Lung microvascular endothelial cell (primary cell): ENCODE measurements at places on chromosomes 1 and 21. TPM values are rescaled to one million over a fixed set of nuclear protein-coding genes. Genes with fewer than 3 reads are reported as not detected.

DNA sequence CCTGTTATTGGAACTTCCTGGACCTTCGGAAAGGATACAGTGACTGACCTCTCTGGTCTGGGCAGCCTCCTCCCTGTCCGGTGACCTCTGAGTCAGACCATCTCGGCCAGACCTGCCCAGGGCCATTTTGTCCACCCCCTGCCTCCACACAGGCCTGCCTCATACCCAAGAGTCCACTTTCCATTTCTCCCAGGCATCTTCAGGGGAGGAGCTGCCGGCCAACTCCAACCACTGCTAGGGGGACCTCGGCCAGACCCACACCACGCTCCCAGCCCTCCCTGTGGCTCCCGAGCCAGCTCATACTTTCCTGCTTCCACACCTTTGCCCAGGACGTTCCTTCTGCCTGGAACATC lies 29.5 kb upstream of the RUNX3 start:
- DNase-seq, result peak; percentile 6

- no peak for DNase-seq
Observed at GRCh38 chr1:227244339-227245118, 73.8 kb downstream of the CDC42BPA start.

The TCHH gene
- total RNA-seq, result under 0.01 and 0.20 TPM in 2 replicates

DNA sequence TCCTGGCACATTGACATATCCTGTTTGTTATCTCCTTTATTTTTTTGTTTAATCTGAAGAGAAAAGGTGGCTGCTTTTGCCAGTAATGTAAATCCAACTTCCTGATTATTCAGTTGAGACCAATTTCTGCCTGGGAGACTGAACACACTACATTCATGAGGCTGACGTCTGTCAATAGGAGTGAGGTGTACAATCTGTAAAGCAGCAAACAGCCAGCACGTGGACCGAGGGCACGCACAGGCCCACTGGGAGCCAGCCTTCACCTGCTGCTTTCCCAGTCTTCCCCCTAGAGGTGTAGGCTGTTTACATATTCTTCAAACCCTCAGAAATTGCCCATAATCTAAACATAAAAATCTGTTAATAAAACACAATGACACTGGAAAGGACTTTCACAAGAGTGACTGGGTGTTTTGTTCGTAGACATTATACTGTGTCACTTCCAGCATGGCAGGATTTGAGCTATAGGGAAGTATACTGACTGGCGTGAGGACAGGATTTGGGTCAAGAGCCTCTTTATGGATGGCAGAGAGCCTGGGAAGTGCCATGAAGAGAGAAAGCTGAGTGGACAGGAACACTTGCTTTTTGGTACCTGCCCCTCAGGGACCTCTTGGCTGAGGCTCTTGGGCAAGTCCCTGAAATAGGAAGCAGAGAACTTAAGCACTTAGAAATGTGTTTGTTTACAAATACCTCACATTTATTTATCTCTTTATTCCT lies 552.9 kb upstream of the CAMK1G start:
- no peak for DNase-seq

The MAP3K7CL gene
- 2.2 and 3.0 TPM in 2 replicates for total RNA-seq

DNA sequence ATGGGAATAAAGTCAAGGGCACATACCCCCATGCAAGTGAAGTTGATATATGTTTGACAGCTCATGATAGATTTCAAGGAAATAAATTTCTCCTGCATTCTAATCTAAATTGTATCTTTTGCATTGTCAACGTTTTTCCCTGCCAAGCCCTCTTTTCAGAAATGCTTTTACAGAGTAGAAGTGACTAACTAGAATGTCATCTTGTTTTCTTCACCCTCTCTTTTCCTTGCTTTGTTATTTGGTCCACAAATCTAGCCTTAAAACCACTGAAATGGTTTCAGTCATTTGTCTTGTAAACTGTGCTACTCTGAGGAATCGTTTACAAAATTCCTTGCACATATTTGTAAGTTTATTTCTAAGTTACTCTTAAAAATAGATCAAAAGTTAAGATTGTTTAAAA lies 600.8 kb upstream of the CXADR start:
- no peak for DNase-seq

GRCh38 chr1:110857964-110858948 lies 14.7 kb upstream of the CD53 start:
- DNase-seq, result no peak

The SEC16B gene
- total RNA-seq, result 0.22 and 0.79 TPM in 2 replicates
